ENCODE measurements at places on chromosomes 3 and 15.
A peak's percentile ranks its signal among the peaks of the same experiment; 100 is the strongest.

- no peak for DNase-seq
Observed at GRCh38 chr3:40741729-40742128, 217.0 kb downstream of the ZNF621 start.

DNA sequence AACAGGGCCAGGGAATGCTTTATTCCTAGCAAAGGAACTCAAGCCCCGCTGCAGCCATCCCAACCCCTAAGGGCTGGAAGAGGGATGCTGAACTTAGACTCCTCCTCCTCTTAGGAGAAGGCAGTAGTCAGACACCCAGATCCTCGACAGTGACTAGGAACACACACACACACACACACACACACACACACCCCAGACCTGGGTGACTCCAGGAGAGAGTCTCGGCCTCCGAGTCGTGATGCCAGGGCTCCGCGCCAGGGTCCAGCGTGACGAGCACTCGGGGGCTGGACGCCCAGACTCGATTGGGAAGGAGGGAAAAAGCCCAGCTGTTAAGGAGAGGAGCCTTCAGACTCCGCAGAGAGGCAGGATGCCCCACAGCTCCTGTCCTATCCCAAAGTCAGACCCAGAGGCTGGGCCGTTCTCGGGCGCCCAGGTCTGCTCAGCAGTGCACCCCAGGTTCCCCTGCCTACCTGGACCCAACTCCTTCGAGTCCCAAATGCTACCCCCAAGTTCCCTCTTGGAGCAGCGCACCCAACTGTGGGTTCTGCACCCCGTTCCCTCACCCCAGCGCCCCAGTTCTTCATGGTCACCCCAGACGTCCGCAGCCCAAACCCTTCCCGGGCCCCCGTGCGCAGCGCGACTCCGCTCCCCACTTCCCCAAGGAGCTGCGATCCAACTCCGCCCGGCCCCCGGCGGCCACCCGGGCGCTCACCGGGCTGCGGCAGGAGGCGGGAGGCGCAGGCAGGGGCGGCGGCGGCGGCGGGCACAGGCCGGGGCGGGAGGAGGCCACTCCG, 421 bp downstream of the BMF start:
- no peak for DNase-seq

- DNase-seq = no peak
Observed at GRCh38 chr3:18389108-18389733, 35.9 kb downstream of the SATB1 start.

- DNase-seq = peak; percentile 51
Observed at GRCh38 chr3:195828762-195829161, 17.0 kb upstream of the MUC4 start.

DNA sequence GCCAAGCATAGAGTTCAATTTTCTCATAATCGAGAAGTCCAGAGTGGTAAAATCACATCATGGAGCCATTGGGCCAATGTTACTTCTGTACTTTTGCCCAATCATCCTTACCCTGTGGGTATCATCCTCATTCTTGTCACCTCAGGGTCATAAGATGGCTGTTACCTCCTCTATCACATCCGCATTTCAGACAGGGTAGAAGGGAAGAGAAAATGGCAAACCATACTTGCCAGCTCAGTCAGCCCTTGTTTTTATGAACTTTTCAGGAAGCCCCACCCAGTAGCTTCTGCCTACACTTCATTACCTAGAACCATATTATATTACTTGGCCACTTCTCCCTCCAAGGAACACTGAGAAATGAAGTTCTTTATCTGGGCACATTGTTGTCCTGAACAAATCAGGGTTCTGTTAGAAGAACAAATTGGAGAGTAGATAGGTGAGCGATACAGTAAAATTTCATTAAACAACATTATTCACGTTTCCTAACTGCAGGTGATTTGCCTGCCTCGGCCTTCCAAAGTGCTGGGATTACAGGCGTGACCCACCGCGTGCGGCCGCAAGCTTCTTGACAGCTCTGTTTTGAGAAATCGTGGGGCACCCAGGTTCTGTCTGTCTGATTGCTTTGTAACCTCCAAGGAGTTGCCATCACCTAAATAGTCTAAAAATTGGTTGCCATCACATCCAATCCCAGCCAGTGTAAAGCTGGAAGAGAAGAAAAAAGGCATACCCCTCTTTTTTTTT, 34.5 kb upstream of the RPN1 start:
- DNase-seq = no peak

DNA sequence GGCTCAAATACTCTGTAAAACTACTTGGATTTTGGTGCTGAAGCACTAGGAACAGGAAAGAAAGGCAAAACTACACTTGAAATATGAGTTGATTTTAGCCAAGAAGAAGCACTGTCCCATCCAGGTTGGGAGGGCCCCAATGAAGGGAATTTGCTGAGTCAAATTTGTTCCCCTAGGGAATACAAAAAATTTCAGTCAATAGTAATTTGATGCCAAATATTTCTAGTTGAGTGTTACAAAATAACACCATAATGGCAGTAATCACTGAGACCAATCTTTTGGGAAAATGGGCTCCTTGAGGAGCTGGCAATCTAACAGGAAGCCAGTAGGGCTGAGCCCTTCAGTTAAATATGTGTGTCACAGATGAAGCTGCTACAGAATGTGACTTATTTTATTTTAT, 896.9 kb downstream of the DIPK2A start:
- no peak for DNase-seq

GRCh38 chr3:138097192-138098172, 17.9 kb downstream of the DZIP1L start:
- DNase-seq = no peak

- no peak for DNase-seq
Observed at GRCh38 chr3:13224967-13225366, 151.7 kb upstream of the IQSEC1 start.

DNA sequence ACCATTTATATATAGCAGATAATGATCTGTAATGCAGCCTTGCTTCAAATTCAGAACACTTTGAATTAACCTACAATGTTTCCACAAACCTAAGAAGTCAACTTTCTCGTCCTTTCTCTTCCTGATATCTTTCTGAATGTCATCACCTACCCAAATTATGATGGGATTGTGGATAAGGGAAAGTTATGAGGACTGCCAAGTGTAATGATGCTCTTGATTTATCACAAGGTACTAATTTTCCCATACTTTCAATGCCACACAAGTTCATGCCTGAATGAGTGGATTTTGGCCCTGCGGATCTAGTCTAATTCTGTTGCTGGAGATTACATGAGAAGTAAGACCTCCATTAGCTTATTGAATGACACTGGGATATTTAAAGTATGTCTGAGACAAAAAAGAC, 82.6 kb upstream of the NANOGP8 start:
- no peak for DNase-seq

GRCh38 chr15:74631935-74632560, 16.4 kb downstream of the CLK3 start:
- DNase-seq = peak; percentile 56

- DNase-seq = peak; percentile 83
Observed at GRCh38 chr3:43691120-43691995, 620 bp downstream of the ABHD5 start.

DNA sequence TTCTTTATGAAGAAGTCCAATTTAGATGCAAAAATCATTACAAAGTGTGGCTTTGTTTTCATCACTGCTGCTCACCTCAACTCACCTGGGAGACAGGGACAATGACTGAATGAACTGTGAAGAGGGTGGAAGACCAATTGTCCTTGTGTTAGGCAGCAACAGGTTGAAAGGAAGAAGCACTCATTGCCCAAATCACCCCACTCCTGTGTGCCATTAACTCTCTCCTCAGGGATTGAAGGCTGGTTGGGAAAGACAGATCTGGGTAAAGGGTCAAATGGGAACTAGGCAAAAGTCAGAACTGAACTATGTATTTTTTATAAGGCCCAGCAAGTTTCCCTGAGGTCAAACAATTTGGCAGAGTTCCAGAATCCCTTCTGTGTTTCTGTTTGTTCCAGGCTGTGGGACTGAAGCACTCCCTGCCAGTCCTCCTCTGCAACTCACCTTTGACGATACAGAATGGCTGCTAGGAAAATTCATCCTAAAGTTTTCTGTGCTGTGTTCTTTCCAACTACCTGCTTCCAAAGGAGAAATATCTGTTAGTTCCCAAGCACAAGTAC, 68.6 kb upstream of the CCDC39 start:
- no peak for DNase-seq

DNA sequence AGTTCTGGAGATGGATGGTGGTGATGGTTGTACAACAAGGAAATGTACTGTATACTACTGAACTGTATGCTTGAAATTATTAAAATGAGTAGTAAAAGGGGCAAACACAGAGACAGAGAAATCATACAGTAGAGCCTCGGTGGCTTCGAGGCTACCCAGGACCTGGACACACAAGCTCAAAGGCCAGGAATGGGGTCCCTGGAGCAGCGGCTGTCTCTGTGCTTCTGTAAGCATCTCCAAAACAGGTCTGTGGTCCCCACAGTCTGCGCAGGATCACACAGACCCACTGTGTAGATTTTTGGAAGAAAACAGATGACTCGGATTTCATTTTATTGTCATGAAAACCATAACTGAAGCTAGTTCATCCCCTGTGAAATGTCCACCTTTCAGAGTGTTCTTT, 39.7 kb downstream of the PGPEP1L start:
- no peak for DNase-seq

GRCh38 chr3:10142707-10143560, 1.4 kb downstream of the VHL start:
- peak; percentile 32 for DNase-seq

DNA sequence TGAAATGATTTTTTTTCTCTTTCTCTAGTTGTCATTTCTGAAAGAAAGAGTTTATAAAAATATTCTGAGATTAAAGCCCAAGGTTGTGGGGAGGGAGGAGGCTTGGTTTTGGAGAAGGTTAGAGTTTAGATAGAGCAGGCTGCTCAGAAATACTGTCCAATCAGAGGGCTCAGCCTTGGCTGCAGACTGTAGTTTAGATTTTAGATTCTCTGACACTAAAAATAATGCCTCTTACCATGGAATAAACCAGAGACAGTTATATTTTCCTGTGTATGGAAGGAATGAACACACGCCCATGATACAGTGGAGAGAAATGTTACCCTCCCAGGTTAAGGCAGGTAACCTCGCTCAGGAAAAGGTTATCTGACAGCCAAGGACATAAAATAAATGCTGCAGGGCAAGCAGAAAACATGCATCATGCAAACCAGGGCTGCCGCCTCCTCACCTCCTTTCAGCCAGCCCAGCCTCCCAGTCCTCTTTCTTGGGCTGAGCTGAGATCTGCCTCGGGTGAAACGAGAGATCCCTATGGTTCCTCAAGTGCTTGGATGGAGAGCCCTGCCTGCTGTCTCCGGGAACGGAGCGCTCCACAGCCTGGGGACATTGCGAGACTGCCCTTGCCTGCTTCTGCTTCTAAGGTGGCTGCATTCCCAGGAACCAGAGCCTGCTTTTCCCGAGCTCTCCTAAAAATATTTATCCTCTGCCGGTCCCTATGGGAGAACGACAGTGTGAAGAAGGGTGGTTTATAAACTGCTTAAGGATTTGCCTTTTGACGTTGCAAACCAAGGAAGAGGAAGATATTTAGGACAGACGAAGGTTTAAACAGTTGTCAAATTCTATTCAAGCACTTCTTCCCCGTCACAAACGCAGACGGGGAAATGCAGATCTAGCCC, 848 bp downstream of the NCEH1 start:
- DNase-seq = peak; percentile 60

GRCh38 chr3:193734737-193735366, 141.8 kb downstream of the OPA1 start:
- DNase-seq = no peak

DNA sequence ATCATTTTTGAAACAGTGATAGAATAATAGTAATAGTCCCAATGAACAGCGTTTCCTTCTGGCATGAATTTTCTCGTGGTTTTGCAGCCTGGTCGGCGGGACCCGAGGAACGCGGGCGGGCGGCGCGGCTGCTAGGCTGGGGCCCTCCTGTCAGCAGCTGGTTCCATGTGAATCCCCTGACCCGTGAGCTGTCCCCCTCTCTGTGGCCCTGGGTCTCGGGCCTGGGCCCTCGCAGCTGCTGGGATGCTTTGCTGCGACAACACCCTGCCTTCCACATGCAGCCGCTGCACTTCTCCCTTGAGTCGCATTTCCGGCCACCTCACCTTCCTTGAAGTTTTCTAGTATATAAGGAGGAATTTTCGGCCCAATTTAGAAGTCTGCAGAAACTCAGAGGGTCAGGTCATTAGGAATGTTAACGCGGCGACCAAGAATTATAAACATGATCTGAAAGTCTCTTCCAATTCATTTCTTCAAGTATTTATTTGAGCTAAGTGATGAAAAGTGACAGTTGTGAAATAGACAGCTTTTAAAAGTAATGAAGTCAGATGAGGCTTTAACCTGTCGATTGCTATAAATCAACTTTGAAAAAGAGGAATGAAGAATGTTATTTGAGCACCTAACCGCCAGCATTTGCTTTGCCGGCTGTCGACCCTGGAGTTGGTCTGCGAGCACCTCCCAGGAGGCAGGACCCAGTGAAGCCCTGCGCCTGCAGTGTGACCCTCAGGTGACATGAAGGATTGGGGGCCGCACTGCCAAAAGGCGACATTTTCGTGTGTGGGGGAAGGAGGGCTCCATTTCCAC, 27.7 kb downstream of the NR2F2 start:
- no peak for DNase-seq

DNA sequence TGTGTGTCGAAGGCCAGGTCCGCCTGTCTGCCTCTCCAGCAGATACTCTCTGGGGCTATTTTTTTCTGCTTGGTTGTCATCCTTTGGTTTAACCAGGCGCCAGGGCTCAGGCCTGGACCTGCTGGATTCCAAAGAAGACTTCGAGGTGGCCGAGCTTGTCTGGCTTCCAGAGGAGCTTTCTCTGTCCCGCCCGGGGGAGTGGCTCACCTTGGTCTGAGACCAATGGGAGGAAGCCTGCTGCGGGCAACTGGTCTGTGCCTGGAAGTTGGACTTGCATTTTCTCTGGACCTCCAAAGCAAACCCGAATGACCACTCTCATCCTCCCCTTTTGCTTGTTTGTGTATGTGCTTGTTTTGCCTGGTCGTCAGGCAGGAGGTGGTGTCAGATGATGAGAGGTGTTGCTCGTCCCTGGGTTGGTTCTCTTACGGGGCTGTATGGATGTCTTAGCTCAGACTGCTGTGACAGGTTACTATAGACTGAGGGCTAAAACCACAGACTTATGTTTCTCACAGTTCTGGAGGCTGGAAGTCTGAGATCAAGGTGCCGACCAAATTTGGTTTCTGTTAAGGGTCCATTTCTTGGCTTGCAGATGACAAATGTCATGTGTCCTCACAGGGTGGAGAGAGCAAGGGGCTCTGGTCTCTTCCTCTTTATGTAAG, 19.3 kb downstream of the IGF1R start:
- DNase-seq = no peak

GRCh38 chr3:167441256-167441655, 32.6 kb downstream of the SERPINI2 start:
- DNase-seq = no peak

- DNase-seq = no peak
Observed at GRCh38 chr3:25515171-25515570, 87.1 kb downstream of the RARB start.

- DNase-seq = no peak
Observed at GRCh38 chr15:71469413-71469812, 340.9 kb upstream of the NR2E3 start.

GRCh38 chr3:115099986-115100571, 47.0 kb downstream of the ZBTB20 start:
- DNase-seq = peak; percentile 54

Measured in mucosa of descending colon (tissue), 3 donors.